ENCODE measurements at places on chromosomes 6 and 20.
A peak's percentile ranks its signal among the peaks of the same experiment; 100 is the strongest.

- no peak for DNase-seq
Observed at GRCh38 chr20:19110881-19111460, 101.5 kb upstream of the SLC24A3 start.

DNA sequence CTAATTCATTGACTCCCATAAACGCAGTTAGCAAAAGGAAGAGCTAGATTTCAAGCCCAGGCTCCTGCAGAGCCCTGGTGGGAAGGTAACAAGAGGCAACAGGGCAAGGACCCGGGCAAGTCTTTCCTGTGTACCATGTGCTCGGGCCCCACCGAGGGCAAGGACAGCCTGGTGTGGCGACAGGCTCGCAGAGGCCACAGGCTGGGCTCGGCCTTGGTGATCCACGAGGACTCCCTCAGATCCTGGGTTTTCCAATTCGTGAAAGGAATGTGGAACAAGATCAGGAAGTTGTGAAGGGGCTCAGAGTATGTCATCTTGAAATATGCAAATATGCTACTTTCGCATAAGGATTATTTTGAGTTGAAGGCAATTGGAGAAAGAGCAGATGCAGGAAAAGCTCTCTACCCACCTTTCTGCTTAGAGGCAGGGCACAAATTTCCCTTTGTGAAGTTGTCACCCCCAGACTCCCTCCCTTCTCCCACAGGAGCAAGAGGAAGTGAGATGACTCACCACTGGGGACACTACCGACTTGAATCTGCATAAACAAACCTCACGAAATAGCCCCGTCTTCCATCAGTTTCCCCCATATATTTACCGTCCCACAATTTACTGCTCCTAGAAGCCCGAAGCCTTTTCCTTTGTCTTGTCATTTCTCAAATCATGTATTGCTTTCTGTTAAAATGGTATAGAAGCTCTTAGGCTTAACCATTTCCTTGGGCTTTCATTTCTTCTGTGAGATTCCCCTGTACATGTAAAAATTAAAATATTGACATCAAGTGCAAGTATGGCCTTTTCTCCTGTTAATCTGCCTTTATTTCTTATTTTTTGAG lies 79.0 kb downstream of the PSMG4 start:
- DNase-seq: no peak

- DNase-seq: no peak
Observed at GRCh38 chr6:32794510-32794909, 22.3 kb downstream of the HLA-DOB start.

GRCh38 chr6:158038291-158039177 lies 56.9 kb downstream of the SYNJ2 start:
- no peak for DNase-seq

- no peak for DNase-seq
Observed at GRCh38 chr6:169998457-169998856, 247.0 kb downstream of the ERMARD start.

- DNase-seq: no peak
Observed at GRCh38 chr6:85669735-85670194, 27.1 kb upstream of the SYNCRIP start.

- DNase-seq: no peak
Observed at GRCh38 chr6:66321017-66321416, 614.0 kb upstream of the EYS start.

- DNase-seq: no peak
Observed at GRCh38 chr20:34181484-34181883, 59.7 kb upstream of the ASIP start.

DNA sequence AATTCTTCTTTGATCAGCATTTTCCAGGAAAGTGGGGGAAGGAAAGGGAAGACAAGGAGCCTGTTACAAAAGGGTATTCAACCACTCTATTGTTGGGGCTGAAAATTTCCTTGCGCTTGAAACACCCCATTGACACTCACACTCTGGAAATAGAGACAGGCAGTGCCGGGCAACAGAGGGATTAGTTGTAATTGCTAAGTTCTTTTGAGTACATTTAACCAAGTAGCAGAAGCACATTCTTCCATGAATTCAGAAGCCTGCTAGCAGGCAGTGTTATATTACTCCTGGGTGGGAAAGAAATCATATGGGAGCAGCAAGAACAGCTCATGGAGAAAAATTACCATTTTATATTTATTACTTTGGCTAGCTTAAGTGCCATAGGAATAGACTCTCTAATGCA lies 745.5 kb downstream of the C6orf118 start:
- no peak for DNase-seq

GRCh38 chr20:3661060-3661813 lies 2.0 kb downstream of the GFRA4 start:
- no peak for DNase-seq

GRCh38 chr6:64040113-64040512 lies 404.5 kb downstream of the PHF3 start:
- no peak for DNase-seq

GRCh38 chr6:38039502-38039901 lies 220.0 kb downstream of the ZFAND3 start:
- DNase-seq: no peak

DNA sequence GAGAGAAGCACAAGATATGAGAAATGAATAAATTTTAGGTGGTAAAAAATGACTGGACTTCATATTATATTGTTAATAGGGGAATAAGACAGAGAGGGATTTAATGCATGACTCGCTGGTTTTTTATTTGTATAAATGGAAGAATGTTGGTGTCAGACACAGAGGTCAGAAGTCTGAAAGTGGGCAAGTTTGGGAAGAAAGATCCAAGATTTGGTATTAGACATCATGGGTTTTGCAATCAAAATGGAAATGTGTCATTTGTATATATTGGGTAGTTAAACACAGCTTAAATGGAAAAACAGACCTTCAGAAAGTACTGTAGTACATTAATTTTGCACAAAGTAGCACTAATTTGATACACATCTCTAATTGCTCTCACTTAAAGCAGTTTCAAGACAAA lies 96.2 kb downstream of the EYA4 start:
- no peak for DNase-seq

GRCh38 chr6:144379356-144379755 lies 94.2 kb downstream of the UTRN start:
- no peak for DNase-seq

GRCh38 chr6:149830731-149831307 lies 33.3 kb downstream of the LRP11 start:
- no peak for DNase-seq

DNA sequence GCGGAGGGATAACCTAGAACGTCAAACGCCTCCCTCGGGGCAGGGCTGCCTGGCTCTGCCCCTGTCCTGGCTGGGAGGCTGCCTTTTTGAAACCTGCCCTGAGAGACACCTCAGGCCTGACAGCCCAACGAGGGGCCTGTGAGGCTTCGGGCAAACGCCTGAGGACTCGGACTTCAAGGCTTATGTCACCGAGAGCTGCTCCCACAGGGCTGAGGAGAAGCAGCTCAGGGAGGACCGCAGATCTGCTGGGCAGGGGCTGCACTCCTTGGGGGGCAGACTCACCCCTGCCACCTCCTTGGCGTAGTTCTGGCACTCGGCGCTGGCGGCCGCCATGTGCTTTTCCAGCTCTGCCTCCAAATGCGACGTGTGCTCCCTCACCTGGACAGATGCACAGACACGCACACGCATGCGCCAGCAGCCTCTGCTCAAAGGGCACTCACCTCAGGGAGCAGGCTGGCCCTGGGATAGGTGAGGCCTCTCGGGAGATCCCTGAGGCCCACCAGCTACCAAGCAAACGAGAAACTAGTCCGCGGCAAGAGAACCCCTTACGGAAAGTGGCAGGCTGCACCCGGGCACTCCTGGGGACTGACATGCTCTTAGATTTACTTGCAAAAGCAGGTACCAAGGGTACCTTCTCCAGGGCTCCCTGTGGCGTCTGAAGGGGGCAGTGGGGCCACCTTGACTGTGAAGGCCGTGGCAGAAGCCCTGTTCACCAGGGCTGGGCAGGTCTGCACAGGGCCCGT lies 49.6 kb downstream of the DSTN start:
- no peak for DNase-seq

GRCh38 chr6:34146801-34147592 lies 1.1 kb upstream of the GRM4 start:
- no peak for DNase-seq

GRCh38 chr6:41523915-41524633 lies 22.1 kb upstream of the FOXP4 start:
- DNase-seq: no peak

DNA sequence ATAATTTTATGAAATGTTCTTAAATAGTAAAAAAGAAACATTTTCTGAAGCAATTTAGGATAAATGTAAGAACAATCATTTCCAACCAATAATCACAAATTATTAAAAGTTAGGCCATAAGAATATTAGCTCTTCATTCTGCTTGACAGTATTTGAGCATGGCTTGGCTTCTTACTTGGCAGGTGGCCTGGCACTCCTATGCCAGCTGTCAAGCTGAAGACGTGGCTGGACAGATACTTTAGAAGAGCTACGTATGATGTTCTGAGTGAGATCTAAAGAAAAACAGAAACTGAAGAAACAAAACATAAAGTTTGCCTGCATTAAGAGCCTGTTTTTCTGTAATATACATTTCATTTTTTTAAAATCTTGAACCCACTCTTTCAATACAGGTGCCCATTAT lies 438.9 kb downstream of the GRIK2 start:
- DNase-seq: no peak

DNA sequence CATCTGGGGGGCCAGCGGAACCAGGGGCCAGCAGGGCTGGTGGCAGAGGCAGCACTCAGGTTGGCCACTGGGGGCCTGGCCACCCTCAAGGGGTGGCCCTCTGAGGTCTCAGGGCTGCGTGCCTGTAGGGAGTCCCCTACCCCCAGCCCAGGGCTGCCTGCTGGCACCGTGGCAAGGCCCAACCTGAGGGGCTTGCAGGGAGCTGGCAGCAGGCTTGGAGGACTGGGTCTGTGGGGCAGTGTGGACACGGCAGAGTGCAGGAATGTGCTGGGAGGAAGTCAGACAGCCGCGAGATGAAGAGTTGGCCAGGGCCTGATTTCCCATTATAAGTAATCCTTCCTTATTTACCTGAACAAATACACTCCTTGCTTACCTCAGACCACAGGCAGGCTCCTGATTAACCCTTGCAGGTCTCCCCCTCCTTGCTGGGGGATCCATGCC lies at the start of gene SPDEF:
Gene SPDEF, minus strand, starts transcription at position 299 of the 441 bp plus-strand sequence. CDS start 11,874 bp downstream, outside the sequence.
- DNase-seq: peak; percentile 25

DNA sequence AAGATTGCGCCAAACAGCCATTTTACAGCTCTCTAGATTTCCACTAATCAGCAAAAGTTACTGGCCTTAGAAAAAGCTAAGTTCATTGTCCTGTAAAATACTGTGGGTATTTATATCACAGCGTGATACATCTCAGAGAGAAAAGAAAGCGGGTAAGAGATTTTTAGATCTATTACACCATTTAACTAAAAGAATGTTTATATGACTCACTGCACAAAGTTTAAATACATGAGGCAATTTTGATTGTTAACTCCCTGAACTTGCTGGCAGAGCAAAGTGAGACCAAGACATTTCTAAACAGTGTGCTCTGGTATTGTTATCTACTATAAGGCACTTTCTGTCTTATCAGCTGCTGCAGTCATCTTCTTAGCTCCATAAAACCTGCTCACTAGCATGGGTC lies 314.3 kb downstream of the EPHA7 start:
- DNase-seq: no peak

DNA sequence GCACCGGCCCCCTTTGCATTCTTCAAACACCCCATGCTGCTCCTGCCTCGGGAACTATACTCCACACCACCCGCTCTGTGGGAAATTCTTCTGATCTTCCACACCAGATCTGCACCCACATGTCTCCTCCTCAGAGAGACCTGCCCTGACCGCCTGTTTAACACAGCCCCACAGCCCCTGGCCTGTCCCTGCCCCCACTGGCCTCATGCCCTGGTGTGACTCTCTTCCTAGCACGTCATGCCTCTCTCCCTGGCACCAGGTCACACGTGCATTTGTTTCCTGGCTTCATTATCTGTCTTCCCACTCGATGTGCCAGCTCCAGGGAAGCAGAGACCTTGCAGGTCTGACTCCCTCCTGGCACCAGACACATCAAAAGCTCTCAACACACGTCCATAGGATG lies 79.6 kb downstream of the ANKRD60 start:
- no peak for DNase-seq

- no peak for DNase-seq
Observed at GRCh38 chr20:15564981-15565380, 1008.3 kb downstream of the KIF16B start.

DNA sequence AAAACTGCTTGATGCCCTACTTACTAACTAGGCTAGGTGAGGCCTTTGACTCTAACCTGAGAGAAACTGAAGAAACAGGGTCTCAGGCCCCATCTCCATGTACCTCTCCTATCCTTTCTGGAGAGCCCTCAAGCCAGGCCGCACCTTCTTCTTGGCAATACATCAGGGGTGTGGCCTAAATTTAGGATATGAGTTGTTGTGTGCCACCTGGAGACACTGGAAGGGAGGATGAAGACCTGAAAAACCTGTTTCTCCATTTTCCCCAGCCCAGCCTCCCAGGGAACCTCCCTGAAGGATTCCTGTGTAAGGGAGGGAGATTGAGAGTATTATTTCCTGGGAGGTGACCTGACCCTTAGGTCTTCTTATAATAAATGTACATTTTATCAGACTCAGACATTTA lies 3.1 kb downstream of the LY6G6D start:
- DNase-seq: no peak

- DNase-seq: no peak
Observed at GRCh38 chr6:24145690-24146131, 19.7 kb downstream of the NRSN1 start.

DNA sequence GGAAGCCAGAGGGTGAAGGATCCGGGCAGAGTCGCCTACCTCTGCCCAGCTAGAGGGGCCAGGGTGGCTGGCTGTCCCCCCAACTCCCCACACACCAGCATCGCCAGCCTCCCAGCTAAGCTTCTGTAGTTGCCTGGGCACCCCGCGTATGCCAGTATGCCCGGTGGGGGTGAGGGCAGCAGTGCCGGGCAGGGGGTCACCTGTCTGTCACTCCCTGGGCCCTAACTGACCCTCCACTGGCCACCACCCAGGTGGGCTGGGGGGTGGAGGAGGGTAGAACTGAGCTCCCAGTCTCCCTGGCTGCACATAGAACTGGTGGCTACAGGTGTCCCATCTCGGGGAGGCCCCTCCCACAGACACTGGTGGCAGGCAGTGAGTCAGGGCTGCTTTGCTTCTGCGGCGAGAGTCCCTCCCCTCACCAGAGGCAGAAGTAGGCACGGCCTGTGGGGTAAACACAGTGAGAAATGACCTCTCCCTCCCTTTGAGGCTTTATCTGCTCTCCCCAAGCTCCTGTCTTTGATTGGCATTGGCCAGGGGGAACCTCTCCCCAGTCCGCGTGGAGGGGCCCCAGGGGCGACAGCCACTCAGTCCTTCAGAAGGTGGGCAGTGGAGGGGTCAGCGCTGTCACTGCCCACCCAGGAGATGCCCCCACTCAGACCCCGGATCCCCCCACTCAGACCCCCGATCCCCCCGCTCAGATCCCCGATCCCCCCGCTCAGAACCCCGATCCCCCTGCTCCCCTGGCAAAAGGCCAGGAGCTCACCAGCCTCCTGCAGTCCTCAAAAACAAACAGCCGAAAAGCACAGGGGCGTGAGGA lies 2.5 kb downstream of the NTSR1 start:
- DNase-seq: no peak

GRCh38 chr20:34825530-34826362 lies at the start of gene NCOA6:
Gene NCOA6, minus strand, starts transcription at chr20:34825651. Its CDS starts 43,296 bp downstream, at chr20:34782355.
- DNase-seq: peak; percentile 89

- DNase-seq: peak; percentile 82
Observed at GRCh38 chr6:57221936-57222742, at the start of gene RAB23. Gene RAB23, minus strand, starts transcription at chr6:57222307. Its CDS starts 11,927 bp downstream, at chr6:57210380.

GRCh38 chr6:89530982-89531381 lies 98.0 kb downstream of the ANKRD6 start:
- no peak for DNase-seq

Measured in mucosa of gallbladder (tissue), 1 donor.